ENCODE measurements at places on chromosomes 12 and 14.

GRCh38 chr12:120994059-120994458 lies 15.7 kb downstream of the HNF1A start:
- no peak for DNase-seq

- no peak for DNase-seq
Measured at GRCh38 chr12:108884116-108885012, 4.5 kb downstream of the DAO start.

DNA sequence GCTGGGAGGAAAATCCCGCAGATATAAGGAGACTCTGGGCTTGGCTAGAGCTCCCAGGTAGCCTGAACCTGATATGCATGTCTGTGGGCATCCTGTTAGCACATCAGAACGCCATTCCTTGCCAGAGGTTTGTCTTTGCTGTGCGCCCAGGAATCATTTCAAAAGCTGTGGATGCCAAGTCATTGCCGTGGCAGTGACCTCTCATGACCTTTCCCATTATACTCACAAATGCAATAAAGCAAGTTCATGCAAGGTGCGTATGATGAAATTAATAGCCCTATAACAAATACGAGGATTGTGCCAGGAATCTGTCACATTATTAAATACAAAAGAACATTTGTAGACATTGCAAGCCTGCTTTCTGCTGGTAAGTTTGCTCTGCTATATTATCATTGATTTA lies 229.1 kb upstream of the PELI2 start:
- DNase-seq = no peak

GRCh38 chr12:106311139-106311538 lies 8.6 kb downstream of the TCP11L2 start:
- no peak for DNase-seq

DNA sequence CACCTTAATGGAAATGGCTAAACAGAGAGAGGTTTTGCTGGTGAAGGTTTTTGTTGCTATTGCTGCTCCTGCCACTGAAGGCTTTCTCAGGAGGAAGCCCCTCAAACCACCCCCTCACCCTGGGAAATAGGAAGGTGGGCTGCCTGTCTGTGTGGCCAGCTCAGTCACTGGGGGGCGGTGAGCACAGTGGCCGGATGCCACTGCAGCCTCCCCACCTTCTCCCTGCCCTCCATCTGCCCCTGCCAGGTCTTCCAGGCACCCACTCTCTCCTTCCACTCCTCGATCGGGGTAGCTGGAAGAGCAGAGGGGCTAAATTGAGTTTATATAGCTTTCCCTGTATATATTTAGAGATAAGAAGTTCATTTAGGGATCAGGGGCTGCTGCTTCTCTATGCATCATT lies 80.8 kb downstream of the PAPOLA start:
- no peak for DNase-seq

DNA sequence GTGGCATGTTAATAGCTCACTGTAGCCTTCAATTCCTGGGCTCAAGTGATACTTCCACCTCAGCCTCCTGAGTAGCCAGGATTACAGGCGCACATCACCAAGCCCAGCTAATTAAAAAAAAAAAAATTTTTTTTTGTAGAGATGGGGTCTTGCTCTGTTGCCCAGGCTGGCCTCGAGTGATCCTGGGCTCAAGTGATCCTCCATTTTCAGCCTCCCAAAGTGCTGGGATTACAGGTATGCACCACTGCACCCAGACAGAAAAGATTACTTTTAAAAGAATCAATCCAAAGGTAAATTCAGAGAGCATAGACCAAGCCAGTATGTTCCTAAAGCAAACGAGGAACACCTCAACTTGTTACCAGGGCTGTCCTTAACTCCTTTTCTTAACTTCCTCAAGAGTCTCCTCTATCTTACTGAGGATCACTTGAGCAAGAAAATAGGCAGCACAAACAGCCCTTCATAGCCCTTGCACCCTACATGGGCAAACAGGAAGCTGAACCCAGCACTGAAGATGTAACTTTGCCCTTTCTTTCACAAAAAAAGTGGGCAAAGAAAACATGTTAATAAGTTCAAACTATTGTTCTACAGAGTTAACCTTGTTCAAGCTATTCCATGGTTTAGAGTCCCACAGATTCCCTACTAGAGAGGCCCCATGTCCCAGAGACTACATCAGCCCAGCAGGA lies 11.3 kb downstream of the CS start:
- DNase-seq = no peak

- DNase-seq = no peak
Measured at GRCh38 chr12:89949457-89950195, 241.0 kb upstream of the ATP2B1 start.

DNA sequence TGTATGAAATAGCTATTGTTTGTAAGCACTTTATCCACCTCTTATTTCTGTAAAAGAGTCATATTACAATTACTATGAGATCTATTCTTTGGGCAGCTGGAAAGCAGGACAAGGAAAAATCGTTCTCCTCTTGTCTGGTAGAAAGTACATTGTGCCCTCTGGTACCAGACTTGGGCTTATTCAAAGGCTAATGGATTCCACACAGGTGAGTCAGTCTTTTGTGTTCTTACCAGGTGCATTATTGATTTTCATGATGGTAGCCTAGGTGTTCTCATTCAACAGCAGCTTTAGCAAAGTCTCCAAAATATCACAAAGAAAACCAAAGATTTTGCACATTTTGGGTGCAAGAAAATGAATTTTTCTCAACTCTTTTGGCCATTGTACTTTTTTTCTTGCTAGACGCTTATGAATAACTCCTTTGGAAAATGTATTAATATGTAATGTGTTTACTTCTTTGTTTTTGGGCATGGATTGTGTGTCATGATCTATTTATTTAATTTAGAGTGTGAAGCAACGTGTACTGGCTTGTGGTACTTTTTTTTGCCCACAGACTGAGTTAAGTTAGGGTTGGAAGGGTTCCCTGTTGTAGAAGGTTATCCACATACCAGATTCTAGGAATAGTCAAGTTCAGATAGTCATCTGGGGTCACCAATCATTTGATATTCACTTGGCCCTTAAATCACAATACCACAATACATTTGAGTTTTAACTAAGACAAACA lies 26.2 kb downstream of the MNAT1 start:
- DNase-seq = no peak

DNA sequence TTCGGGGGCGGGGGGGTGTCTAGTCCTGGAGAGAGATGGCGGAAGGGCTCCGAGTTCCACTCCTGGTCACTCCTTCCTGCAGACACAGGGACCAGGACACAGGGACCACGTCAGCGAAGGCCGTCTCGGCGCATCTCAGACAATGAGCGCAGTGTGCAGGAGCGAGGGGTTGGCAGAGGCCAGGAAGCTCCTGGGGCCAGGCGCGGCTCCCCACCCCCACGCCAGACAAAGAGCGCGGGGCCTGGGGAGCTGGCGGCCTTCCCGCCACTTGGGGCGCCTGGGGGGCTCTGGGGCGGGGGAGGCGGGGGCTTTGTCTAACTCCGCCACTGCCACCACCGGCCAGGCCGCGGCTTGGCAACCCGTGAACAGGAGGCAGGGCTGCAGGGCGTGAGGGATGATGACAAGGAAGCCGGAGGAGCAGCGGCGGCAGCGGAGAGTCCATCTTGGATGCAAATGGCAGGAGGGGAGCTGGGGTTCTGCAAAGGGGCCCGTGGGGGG lies 2.2 kb downstream of the CDK2AP1 start:
- DNase-seq = no peak

DNA sequence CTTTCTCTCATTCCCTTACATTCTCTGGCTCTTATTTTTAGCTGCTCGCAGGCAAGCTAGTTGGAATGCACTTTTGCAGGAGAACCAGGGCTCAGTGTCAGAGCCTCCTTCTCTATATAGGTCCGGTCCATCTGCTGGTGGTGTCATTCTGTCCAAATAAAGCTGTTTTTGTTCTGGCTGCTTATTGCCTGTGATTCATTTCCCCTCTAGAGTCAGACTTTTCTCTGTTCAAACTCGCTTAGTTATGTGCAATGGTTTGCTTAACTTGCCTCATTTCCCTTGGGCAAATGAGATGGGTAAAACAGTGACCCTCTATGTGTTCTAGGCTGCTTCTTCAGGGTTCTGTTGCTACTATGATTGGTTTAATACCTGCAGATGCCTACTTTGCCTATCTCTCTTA lies 2.9 kb downstream of the SMARCD1 start:
- no peak for DNase-seq

- DNase-seq = no peak
Measured at GRCh38 chr12:131208425-131208824, 254.7 kb downstream of the ADGRD1 start.

- no peak for DNase-seq
Measured at GRCh38 chr12:23221066-23221465, 596.1 kb downstream of the ETNK1 start.

- DNase-seq = no peak
Measured at GRCh38 chr12:19740472-19741131, 301.3 kb downstream of the AEBP2 start.

- no peak for DNase-seq
Measured at GRCh38 chr14:84351646-84352045, 1178.3 kb upstream of the FLRT2 start.

GRCh38 chr12:31603546-31604009 lies 12.6 kb upstream of the DENND5B start:
- DNase-seq = no peak

GRCh38 chr12:115857160-115857920 lies 420.2 kb downstream of the MED13L start:
- DNase-seq = no peak
